ENCODE measurements at places on chromosomes 4 and X.

DNA sequence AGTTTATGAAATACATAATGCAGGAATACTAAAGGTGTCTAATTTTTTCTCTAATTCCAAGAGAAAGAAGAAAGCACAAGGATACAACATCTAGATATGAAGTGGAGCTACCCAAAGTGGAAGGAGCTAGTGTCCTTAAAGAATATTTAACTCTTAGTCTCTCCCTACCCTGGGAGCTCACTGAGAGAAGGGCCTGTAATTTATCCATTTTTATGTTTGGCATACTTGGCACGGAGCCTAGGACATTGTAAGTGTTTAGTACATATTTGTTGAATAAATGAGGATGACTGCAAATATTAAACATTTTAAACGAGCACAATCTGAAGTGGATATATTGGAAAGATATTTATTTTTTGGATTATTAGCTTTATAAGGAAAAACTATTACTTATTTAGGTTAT lies 674.8 kb downstream of the IQCM start:
- no peak for DNase-seq

- DNase-seq: no peak
Measured at GRCh38 chrX:121161501-121161933, 114.1 kb downstream of the GLUD2 start.

DNA sequence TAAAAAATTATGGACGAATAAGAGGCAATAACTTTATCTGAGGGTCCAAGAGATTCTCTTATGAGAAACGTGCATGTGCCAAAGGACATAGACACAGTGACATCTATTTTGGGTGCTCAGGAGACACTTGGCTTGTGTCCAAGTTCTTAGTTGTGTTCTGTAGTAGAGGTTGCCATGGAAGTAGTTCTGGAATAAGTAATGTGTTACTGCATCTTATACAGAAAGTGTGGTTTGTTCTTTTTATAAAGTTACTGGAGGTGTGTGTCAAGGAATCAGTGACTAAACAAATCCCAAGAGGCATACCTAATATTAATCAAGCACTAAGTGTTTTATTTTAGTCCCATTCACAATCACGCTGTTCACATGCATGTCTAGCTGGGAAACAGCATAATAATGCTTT lies 305.7 kb downstream of the ARHGAP24 start:
- no peak for DNase-seq

DNA sequence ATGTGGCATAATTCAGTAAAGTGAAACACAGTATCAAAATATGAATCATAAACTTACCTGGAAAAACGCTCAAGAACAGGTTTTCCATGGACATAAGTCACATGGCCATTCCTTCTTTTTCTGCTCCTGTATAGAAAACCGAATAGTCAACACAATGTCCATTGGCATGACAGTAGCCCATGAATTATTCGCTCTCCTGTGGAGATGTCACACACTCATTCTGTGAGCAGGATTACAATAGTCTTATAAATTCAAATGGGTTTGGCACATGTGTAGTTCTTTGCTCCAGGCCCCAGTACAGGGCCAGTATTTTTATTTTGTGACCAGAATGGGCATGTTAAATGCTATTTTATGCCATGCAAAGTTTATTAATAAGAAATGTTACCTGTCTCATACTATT lies 15.1 kb upstream of the CXCL13 start:
- DNase-seq: no peak

DNA sequence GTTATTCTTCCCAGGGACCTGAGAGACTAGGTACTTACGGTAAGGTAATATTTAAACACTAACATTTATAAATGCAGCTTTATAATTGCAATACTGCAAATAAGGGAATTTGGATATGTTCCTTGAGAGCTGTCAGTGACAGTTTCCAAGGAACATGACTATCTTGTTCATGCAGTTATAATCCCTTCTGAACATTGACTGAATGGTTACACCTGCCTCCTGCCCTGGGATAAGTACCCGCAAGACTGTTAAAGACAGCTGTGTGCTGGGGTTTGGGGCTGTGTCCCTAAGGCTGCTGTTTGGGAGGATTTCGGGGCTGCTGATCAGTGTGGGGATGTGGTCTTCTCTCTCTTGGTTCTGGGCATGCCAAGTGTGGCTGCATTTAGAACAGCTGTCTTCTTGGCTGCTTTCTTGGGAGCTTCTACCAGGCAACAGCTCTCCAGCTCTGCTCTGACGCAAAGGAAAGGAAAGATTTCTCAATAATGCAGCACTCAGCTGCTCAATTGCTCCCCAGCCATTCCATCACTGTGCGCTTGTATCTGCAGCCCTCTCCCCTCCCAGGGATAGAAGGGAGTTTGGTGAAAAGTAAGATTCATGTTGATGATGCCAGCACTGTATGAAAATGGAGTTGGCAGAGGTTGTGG lies 298.8 kb upstream of the TAPT1 start:
- DNase-seq: no peak

- DNase-seq: no peak
Measured at GRCh38 chrX:103550415-103551051, 31.2 kb upstream of the RAB40A start.

DNA sequence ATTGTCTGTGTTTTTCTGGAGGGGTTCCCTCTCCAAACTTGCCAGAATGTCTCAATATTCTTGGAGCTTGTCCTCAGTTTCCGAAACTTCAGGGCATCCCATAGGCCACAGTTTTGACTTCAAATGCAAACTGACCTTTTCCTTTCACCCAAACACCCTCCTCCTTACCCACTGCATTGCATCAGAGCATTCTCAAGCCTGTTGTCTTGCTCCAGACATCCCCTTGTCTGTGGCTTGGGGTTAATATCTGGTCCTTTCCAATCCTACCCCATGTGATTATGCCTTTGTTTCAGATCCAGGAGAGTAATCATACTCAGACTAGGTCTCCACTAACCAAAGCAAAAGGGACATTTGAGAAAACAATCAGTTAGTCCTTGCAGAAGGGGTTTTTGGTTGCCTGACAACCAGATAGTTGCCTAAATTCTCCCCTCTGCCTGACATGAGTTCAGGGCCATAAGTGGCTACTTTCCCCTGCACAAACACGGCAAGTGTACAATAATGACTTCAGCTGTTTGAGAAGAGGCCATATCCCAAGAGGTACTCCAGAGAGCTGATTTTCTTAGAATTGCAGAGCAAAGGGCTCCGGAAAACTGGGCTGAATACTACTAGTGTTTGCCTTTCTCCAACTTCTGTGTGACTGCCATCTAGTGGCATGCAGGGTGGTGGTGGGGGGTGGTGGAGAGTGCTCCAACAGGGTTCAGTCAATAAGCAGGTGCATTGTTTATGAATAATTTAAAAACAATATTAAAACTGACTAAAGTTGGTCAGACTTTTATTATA lies 130.2 kb downstream of the CHRDL1 start:
- DNase-seq: no peak
